ENCODE measurements at places on chromosomes 2 and 18. TPM values are rescaled to one million over a fixed set of nuclear protein-coding genes. Genes with fewer than 3 reads are reported as not detected.

GRCh38 chr2:120346667-120347358 is 877 bp downstream of the INHBB start:
- DNase-seq: no peak

DNA sequence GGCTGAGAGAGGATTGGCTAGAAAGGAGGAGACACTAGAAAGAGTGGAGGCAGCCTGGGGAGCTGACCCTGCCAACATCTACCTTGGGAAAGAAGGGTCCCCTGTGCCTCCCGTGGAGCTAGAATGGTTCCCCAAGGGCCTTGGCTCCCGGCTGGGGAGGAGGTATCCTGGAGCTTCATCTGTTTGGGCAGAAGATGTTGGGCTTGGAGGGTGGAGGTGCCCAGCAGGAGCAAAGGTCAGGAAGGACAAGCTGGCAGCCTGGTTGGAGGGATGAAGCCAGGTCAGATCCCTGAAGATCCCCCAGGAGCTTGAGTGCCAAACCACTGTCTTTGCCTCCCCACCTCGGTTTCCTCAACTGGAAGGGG is 2.9 kb downstream of the ATP6V1B1 start:
- DNase-seq: no peak

DNA sequence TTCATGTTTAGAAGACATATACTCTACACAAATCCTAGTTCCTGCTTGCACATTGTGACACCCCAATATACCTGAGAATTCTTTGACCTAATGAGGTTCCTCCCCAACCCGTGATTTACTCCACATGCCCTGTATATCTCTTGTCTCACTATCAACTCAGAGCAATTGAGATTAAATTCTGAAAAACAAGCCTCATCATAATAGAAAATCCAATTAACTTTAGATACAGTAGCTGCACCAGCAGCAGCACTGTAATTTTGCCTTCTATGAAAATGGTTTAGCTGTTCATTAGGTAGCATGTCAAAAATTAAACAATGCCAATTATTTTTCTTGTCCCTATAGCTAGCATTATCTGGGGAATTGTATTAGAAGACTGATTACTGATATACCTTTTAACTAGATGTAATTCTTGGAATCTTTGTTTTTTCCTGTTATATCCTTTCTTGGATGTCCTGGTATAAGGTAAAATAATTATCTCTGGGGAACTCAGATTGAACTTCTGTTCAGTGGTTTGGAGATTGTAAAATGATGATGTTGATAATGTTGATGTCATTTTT is 218.9 kb upstream of the TANK start:
- no peak for DNase-seq

DNA sequence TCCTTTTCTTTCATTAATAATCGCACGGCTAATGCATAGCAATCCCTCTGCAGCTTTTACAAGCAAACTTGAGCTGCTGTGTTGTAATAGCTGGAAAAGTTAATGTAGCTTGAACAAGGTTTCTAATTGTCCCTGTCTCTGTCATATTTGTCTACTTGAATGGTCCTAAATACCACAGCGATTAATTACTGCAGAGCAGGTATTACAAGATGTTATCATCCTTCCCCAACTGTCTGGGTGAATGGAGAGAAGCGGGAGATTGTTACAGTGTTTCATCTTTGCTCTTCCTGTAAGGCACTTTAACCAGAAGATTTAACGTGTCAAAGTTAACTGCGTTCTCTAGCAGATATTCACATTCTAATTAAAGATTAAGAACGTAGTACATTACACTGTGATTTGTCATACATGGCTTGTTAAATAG is 422.2 kb upstream of the POU3F3 start:
- DNase-seq: no peak

DNA sequence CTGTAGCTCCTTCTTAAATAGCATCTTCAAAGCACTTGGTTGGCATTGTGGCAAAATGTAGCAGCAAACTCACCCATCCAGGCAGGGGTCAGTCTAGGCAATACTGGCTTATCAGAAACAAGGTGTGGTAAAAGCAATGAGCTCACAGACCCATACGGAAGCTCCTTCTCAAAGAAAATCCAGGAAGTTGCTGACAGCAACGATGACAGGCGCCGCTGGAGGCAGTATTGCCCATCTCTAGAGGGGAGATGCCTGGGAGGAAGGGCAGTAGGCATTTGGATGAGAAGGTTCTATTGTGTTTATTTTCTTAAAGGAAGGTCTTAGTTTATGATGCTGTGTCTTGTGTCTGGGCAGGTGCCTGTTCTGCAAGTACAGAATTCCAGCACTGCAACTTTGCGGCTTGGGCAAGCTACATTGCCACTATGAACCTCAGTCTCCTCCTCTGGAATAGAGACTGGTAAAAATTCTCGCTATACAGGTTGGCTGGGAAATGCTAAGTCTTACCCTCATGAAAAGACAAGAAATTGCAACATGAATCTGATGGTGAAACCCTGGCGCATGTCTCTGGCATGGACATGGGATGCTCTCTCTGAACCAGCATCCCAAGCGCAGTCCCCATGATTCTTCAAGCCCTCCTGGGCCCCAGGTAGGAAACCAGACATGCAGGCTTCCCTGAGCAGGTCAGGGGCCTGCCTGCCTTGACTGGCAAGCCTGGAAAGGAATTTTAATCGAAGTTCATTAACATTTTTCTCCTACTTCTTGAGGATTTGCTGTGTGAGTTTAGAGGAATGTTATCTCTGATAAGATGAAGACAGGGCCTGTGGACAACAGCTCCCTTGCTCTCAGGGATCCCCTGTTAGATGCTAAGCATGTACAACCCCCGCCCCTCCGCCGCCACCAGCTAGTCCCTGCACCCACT is 156.0 kb downstream of the TFCP2L1 start:
- DNase-seq: peak; percentile 36

Gene GALR1
- 0.05 TPM for total RNA-seq

GRCh38 chr2:45930396-45930792 is 278.9 kb downstream of the PRKCE start:
- no peak for DNase-seq

DNA sequence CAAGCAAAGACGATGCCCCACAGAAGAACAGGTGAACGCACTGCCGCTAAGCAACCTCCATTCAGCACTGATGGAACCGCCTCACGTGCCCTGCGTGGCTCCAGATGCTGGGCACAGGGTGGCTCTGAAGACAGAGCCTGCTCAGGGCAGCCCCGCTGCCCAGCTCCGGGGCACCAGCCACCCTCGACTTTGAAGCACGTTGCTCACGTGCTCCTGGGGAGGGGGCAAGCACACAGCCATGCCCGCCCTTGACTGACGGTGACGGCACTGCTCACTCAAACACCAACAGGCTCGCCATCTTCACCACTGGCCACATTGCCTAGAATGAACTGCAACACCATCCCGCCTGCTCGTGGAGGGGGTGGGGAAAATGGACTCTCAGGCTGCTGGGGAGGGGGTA is 251.3 kb downstream of the HDAC4 start:
- DNase-seq: peak; percentile 1

- no peak for DNase-seq
Measured at GRCh38 chr2:176172895-176173566, 15.4 kb upstream of the HOXD1 start.

DNA sequence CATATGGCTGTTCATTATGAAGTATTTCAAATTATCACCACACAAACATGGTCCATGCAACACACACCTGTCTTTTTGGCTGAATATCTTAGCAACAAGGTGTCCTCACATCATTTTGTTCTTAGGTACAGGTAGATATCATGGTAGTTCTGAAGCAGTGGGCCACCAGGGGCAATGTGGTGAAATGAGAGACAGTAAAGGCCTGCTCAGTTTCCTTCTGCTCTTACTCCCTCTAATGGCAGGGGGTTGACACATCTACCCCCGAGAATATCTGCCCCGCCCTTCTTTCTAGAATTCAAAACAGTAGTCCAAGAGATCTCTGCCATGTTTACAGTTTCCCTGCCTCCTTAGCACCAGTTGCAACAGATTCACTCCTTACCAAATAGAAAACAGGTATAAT is 147.0 kb upstream of the KLHL14 start:
- DNase-seq: no peak

- no peak for DNase-seq
Measured at GRCh38 chr18:62347089-62347506, 22.0 kb downstream of the TNFRSF11A start.

Measured in left ventricle myocardium inferior (tissue), 1 donor.